Keratinocyte (primary cell): ENCODE measurements at places on chromosomes 7 and 10.

- DNase-seq: peak; percentile 53
Observed at GRCh38 chr7:80941208-80941758, 22.4 kb upstream of the SEMA3C start.

DNA sequence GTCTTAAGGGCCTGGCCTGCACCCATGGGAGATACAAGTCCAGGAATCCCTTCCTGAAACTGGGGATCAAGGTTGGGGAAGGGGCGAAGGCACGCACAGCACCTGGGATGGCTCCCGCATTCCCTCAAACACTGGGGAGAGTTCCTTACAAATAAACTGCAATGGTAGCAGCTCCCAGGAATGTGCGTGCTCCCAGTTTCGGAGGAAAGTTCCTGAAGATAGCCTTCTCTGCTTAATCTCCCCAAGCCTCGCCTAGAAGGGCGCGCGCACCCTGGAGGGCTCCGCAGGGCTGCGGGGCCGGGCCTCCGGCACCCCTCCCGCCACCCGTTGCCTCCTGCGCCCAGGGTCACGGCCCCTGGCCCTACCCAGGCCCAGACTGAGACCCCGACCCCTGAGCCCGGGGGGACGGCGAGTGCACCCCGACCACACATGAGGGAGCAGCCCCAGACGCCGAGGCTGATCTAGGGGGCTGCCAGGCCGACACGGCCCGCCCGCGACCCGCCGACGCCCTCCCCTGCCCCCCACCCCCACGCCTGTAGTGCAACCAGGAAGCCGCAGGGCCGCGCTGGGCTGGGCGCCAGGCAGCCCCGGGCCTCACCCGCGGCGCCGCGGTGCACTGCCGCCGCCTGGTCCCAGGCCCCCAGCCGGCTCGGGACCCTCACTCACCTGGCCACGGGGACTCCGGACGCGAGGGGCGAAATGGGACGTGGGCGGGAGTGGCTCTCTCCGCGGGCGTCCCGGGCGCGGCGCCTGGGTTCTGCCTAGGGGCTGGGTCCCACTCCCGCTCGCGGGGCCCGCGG, 460 bp downstream of the ANXA11 start:
- DNase-seq: no peak

- no peak for DNase-seq
Observed at GRCh38 chr7:143345428-143345900, 17.0 kb downstream of the FAM131B start.

DNA sequence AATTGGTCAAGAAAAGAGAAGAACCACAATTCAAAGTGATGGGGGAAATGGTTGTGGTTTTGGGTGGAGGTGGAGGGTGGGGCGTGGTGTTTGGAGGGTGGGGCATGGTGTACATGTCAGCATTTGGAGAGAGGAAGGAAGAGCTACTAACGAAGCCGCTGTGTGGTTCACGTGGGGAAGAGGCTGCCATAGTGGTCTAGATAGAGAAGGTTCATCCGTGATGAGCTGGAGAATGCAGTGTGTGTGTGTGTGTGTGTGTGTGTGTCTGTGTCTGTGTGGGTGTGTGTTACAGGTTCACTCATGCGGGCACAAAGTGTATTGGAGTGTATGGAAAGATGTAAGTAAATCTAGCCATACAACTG, 6.1 kb upstream of the VCL start:
- no peak for DNase-seq

DNA sequence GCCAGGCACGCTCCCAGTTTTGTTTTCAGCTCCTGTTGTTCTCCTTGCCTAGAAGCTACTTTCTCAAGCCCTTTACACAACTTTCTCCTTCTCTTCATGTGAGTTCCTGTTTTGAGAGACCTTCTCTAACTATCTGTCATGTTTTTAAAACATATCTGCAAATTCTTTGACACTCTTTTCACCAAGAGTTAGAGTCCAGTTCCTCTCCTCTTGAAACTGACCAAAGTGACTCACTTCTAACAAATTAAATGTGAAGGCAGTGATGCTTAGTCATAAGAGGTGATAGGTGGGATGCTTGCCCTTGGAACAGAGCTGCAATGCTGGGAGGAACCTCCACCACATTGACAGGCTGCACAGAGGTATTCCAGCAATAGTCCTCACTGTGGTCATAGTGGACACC, 25.3 kb downstream of the ZSCAN25 start:
- no peak for DNase-seq

DNA sequence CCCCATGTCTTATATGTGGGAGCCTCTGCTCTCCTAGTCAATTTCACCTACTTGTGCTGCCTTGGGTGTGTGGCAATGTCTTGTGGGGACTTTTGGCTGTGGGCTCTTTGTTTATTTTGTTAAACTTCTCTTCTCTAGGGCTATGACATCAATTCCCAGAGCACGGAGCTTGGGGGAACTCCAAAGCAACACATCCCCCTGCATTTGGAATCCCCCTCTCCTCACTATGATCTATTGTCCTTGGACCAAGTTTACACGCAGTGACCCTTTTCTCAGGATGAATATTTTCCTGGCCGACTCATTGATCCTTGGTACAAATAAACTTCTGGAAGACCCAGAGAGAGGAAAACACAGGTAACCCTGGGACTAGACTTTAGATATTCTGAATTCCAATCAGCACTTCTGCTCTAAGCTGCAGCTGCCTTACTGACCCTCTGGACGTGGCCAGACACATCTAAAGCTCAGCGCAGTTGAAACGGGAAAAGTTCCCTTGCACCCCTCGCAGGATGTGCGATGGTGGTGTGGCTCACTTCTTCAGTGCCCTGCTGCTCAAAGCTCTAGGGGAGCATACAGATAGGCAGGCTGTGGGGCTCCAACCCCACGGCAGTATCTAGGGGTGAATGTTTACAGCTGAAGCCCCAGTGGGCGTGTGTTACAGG, 110.8 kb downstream of the TMEM178B start:
- no peak for DNase-seq

DNA sequence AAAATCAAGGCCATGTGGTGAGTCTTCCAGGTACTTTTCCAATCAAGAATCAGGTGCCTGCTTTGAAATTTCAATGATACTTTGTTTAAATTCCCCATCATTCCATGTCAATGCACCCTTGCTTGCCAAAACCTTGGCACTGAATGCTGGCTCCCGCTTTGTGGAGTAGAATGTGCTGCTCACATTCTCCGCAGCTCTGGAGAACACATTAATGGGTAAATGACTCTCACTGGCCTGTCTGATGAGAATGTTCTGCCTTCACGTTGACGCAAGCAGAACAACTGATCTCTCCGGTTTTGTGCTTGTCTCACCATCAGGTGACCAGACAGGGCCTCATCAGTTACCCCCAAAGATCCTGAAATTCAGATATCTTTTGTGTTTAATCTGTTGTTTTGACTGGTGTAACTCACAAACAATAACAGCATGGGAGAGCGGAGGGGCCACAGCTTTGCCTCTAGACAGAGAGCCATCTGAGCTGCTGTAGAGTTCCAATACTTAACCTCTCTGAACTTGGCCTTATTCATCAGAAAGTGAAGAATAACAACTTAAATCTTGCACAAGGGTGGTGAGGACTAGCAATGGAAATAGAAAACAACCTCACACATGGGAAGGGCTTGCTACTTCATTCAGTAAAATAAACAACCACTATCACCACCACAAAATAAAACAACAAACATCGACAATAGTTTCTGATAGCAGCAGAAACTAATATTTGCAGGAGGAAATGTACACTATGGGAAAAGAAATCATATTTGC, 276.9 kb upstream of the IGFBP3 start:
- no peak for DNase-seq

DNA sequence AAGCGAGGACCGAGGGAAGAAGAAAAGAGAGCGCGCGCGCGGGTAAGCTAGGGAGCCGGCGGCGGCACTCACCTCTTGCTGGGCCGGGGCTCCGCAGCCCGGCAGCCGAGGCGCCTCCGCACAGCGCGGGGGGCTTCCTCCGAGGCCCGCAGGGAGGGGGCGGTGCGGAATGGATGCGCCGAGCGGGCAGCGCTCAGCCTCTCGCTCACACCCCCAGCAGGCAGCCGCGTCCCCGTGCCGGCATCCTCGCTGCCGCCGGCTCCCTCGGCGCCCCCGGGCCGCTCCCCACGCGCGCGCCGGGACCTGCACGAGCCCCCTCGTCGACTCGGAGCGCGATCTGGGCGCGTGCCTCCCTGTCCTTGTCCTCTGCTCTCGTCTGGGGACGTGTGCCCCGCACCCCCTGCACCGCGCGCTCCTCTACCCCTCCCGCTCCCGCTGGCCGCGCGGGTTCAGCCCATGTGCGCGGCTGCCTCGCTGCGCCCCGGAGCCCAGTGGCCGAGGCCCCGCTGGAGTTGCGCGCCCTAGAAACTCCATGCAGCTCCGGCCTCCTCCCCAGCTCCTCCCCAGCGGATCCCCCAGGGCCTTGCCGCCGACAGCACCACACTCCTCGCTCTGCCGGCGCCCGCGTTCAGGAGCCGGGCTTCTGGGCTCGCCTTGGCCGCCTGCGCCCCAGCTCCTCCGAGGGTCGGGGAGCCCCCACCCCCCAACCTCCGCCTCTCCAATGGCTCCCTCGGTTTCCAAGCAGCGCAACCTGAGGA, 75.3 kb downstream of the CALN1 start:
- no peak for DNase-seq

DNA sequence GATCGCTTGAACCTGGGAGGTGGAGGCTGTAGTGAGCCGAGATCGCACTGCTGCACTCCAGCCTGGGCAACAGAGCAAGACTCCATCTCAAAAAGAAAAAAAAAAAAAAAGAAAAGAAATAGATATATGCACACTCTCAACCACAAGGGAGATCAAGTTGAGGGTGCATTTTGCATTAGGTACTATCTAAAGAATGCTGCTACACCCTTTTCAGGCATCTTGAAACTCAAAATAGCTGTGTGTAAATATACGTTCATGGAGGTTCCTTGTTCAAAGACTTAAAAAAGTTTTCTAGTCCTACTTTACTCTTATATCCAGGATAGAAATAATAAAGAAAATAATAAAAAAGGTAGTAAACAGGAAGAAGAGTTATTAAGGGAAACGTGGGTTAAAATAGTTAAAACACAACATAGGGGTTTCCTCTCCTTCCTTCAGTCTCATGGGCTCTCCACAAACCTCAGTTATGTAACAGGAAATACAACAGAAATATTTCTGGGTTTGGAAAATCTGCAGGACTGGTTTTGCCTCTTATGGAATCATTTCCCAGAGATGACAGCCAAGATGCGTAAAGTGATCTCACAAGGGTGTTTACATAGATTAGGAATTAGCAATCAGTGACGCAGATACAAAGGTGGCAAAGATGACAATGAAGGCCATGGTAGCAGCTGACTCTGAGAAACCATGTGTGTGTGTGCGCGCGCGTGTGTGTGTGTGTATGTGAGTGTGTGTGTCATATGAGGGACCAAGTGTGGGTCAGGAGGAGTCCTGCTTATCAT, 15.1 kb downstream of the STEAP4 start:
- DNase-seq: peak; percentile 62

- DNase-seq: peak; percentile 25
Observed at GRCh38 chr10:96339956-96340904, 18.6 kb downstream of the OPALIN start.

DNA sequence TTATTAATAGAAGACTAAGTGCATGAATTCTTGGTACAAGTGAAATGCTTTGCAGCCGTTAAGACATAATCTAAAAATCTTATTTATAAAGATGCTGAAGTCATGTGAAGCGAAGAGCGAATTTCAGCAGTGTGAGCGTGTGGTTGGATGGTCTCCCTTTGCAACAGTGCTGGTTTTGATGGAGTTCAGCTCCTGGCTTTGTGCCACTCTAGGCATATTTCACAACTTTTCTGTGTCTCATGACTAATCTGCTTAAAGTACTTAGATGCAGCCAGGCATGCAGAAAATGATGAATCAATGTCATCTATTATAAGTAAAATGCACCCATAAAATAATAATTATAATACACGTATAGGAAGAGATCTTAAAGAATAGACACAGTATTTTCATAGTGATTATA, 107.2 kb upstream of the TCERG1L start:
- no peak for DNase-seq

DNA sequence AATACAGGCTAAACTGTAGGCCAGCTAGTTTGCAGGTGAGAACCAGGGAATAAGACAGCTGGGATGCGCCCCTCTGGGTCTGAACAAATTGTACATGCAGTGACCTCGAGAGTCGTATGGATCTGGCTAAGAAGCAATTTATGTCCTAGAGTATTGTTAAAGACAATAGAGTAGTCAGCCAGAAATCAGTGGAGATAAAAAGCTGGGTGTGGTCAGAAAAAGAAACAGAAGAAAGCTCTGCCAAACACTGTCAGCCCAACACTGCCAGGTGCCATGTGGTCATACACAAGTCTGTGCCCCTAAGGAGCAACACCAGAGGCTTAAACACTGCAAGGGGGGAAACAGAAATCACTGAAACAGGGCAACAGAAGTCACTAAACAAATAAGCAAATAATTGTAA, 62.2 kb downstream of the CNOT4 start:
- no peak for DNase-seq

DNA sequence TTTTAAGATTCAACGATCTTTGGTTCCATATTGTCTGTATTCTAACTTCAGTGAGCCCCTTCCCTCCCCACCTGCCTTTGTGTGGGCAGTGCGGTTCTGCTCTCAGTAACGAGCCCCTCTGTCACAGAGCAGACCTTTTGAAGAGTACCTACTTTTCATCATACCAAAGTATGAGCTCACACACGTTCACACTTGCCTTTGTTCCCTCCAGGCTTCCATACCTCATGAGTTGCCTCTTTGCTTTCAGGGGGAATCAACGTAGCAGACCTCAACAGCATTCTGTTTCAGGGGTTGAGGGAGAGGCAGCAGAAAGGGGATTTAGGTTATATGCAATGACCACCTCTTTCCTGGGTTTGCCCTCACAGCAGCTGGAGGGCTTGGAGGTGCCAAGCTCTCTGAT, 211.4 kb upstream of the MDFIC start:
- no peak for DNase-seq

- DNase-seq: no peak
Observed at GRCh38 chr7:54477083-54477482, 65.1 kb upstream of the VSTM2A start.

- DNase-seq: no peak
Observed at GRCh38 chr10:116716381-116716780, 26.0 kb downstream of the HSPA12A start.

DNA sequence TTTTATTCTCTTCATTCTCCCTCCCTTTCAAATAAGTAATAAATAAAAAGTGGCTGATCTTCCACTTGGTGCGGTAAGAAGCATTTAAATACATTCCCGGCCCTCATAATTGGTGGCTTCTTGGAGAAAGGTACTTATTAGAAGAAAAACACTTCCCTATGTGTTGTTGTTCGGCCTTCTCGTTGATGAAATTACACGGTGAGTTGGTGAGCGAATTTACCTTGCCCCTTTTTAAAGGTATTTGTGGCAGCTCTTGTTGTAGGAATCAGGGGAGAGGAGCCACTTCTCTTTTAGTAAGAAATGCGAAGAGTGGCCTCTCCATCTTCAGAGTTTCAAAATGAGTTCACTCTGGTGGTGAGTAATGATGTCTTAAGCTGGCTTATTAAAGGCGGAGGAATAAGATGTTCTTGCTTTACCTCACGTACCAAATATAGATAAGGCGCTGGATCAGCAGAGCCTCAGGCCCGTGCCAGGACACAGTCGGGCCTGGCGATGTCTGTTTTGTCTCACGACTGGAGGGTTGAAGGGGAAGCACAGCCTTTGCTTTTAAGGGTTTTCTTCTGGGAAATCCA, 135.9 kb downstream of the CUX1 start:
- DNase-seq: no peak

GRCh38 chr7:158798741-158799140, 30.6 kb downstream of the ESYT2 start:
- DNase-seq: no peak

- no peak for DNase-seq
Observed at GRCh38 chr7:494906-495305, 24.7 kb downstream of the PDGFA start.
